Upper lobe of right lung (tissue), 1 donor: ENCODE measurements at places on chromosomes 1 and 21. TPM values are rescaled to one million over a fixed set of nuclear protein-coding genes. Genes with fewer than 3 reads are reported as not detected.

GRCh38 chr1:184650177-184650866 lies 104.3 kb downstream of the EDEM3 start:
- DNase-seq = no peak

DNA sequence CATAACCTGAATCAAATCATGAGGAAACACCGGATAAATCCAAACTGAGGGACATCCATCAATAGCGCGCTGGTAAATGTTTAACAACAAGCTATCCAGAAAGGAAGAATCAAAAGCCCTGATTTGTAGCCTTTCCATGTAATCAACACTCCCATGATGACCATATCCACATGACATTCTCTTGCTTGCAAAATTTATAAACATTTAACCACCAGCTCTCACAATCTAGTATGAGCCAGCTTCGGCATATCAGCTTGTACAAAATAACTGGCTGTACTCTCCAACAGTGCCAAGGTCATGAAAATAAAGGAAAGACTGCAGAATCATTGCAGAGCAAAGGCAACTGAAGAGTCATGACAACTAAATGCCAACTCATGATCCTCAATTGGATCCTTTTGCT lies 15.7 kb downstream of the HSD11B1 start:
- no peak for DNase-seq

DNA sequence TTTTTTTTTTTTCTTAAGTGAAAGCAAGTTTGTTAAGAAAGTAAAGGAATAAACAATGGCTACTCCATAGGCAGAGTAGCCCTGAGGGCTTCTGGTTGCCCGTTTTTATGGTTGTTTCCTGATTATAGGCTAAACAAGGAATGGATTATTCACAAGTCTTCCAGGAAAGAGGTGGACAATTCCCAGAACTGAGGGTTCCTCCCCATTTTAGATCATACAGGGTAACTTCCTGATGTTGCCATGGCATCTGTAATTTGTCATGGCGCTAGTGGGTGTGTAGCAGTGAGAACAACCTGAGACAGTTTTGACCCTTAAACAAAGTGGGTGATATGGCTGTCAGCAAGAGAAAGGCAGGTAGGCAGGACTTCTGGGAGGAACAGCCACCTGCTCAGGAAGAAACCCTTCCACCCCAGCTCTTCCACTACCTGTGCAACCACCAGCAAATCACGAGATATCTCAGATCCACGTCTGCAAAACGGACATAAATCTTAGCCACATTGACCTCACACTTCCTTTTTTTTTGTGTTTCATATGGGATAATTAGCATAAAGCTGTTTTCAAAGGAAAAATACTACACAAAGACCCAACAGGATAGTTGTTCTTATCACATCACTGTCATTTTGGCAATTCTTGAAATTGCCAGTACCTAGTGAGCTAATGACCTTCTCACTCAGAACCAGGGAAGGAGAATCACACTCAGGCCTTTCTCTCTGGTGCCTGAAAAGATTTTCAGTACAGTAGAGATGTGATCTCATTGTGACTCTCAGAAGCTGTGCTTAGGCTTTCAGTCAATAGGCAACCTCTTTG lies 34.8 kb upstream of the DUSP10 start:
- no peak for DNase-seq

- no peak for DNase-seq
These were observed 120.5 kb upstream of the KLHDC7A start for GRCh38 chr1:18360251-18360650.

DNA sequence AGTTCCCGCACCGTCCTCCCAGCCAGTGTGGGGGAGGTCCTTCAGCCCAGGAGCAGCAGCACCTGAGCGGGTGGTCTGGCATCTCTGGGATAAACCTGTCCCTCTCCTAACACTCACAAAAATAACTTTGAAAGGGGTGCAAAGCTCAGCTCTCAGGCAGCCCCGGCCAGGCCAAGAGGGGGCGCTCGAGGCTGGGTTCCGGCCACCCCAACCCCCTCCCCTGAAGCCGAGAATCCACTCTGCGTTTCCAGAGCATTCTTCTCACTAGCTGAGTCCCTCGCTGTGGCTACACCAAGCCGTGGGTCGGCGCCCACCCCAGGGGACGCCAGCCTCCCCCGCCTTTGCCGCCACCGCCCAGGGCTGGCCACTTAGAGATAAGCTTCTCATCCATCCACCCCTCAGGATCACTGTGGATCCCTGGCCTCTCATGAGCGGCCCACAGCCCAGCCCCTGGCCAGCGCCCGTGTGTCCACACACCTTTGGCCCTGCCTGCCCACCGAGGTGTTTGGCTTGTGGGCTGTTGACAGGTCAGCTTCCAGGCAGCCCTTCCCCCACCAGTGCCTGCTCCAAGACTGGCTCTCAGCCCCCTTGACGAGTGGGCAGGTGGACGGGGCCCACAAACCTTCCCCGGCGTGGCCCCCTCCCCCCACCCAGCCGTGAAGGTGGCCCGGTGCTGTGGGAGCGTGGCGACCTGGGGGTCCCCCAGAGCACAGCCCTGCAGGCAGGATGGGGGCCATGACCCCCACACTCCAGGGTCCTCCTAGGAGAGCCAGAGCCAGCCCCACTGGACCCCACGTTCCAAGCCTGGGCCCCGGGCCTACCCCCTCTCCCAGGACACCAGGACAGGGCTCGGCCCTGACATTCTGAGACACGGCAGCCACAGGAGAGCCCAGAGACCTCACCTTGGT lies 1.9 kb downstream of the FTCD start:
- peak; percentile 81 for DNase-seq

GRCh38 chr1:1162597-1163537 lies 10.8 kb upstream of the TTLL10 start:
- DNase-seq = peak; percentile 93

- no peak for DNase-seq
These were observed 252.4 kb upstream of the DUSP10 start for GRCh38 chr1:221994274-221994698.

DNA sequence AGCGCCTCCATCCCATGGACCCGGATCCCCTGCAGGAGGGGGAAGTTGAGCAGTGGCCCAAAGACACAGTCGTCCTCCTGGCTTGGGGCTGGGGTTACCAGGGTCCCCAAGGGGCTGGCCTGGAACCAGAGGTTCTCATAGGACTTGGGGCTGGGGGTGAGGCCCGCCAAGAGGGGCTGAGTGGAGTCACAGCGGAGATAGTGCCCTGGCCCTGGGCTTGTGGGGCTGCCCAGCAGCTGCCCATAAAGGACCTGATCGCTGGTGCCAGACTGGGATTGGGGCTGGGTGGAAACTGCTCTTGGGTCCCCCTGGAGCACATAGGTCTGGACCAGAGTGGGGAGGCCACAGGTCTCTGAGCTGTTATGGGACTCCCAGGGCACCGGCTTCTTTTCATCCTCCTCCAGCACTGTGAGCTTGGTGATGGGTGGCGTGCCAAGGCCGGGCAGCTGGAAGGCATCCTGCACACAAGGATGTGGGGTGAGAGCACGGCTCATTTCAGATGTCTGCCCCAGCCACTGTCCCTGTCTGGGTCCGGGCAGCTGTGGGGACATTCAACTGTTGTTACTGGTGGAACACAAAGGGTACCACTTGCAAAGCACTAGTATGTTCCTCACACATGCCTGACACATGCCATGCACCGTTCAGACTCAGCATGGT lies 2.3 kb upstream of the MRPS15 start:
- peak; percentile 59 for DNase-seq

GRCh38 chr1:81237473-81238089 lies 563.2 kb upstream of the ADGRL2 start:
- no peak for DNase-seq

GRCh38 chr21:32207406-32207716 lies 71.5 kb downstream of the MIS18A start:
- DNase-seq = no peak

GRCh38 chr1:219794085-219794743 lies 134.1 kb downstream of the SLC30A10 start:
- no peak for DNase-seq

GRCh38 chr1:42165511-42166210 lies 1.1 kb upstream of the GUCA2A start:
- peak; percentile 93 for DNase-seq

DNA sequence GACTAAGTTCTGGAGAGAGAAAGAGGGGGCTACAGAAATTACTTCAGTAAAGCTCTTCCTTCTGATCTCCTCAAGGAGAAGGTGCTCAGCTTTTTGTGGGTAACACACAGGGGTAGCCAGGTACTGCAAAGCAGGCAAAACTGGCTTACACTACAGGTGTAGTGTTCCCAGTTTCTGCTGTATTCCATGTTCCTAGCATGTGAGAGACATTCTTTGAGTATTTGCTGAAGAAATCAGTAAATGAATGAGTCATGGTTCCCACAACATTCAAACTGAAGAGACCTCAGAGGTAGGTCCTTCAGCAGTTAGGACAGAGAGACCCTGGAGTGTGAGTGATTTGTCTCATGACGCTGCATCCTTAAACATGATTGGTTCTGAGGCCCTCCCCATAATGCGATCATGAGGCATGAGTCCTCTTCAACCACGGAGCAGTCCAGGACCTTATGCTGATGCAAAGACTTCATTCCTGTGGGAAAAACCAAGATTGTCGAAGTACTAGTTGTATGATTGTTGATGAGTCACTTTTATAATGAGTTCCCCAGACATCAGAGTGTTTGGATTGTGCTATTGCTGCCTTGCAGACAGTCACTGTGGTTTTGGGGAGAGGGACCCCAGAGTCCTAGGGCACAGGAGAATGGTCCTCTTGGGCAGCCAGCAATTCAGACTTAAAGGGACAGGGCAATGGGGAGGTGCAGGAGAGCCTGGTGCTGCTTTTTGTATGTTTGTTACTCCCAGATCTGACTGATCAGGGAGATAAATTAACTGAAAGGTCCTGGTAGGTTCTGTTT lies 2.7 kb upstream of the OR10J4 start:
- DNase-seq = no peak

- DNase-seq = no peak
These were observed 25.9 kb upstream of the USP25 start for GRCh38 chr21:15703932-15704331.

DNA sequence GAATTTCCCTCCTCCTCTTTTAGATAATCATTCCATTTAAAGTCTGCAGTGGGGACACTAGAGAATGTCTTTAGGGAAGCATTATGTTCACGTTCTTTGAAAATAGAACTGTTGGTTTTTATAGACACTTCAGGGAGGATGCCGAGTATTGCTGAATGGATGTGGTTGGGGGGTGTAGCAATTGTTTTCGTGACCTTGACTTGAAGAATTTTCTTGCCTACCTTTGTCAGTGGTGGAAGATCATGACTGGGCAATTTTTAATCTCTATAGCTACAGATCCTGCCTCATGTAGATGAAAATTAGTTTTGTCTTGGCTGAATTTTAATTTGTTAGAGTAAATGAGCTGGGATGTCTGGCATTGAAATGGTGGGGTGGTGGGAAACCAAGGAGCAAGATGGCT lies 3.8 kb downstream of the SMG7 start:
- DNase-seq = no peak

GRCh38 chr1:31639543-31639942 lies 5.1 kb downstream of the PEF1 start:
- no peak for DNase-seq

- no peak for DNase-seq
These were observed 653.8 kb downstream of the SMYD3 start for GRCh38 chr1:245853291-245853690.

The ITPKB gene
- total RNA-seq = 44.1 TPM

The ADORA3 gene
- 9.3 TPM for total RNA-seq

The INTS11 gene
- 81.9 TPM for total RNA-seq

The RNF186 gene
- not detected for total RNA-seq

The GABPA gene
- 27.8 TPM for total RNA-seq

The CASQ1 gene
- total RNA-seq = 0.41 TPM

The SMIM1 gene
- 9.3 TPM for total RNA-seq

The PCSK9 gene
- total RNA-seq = 23.5 TPM

The ALPL gene
- 164 TPM for total RNA-seq

The CYYR1 gene
- 51.3 TPM for total RNA-seq
